Skeletal muscle cell (primary cell): ENCODE measurements at places on chromosomes 4 and X.

DNA sequence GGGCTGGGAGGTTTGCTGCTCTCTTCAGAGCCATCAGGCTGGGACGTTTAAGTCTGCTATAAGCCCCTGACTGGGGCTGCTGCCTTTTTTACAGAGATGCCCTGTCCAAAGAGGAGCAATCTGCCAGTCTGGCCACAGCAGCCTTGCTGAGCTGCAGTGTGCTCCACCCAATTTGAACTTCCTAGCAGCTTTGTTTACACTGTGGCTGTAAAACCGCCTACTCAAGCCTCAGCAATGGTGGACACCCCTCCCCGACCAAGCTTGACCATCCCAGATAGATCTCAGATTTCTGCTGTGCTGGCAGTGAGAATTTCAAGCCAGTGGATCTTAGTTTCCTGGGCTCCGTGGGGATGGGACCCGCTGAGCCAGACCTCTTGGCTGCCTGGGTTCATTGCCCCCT is 40.7 kb downstream of the SPATA18 start:
- DNase-seq: no peak

DNA sequence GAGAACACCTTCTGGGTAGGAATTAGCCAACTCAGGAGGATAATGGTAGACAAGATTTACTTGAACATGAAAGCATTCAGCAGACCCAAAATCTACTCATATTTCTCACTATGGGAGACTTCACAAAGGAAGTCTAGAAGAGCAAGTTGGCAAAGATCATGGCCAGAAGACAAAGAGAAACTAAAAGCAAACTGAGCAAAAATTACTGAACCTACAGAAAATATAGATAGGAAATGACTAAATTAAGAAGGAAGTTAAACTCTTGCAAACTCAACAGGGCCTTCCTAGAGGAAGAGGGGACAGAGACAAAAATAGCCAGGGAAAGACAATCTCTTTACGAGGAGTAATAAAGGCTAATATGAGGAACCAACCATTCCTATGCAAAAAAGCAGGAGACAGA is 18.7 kb downstream of the CORIN start:
- DNase-seq: no peak

DNA sequence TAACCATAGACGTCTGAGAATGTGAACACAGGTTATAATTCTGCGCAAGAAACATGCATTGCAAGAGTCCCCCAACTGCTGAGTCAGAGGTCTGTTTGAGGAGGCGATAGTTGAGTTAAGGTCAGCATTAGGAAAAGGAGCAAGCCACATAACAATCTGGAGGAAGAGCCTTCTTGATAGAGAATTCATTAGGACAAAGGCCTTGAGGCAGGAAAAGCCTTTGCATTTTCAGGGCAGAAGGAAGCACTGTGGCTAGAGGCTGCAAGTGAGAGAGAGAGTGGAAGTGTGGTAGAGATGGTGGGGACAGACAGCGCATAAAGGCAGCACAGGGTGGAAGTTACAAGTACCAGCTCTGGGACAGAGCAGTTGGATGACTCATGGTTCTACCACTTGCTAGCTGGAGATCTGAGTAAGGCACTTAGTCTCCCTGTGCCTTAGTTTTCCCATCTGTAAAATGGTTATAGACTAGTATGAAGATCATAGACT is 125.8 kb upstream of the LNX1 start:
- peak; percentile 16 for DNase-seq

- DNase-seq: peak; percentile 39
These were observed 28.6 kb downstream of the ANAPC10 start for GRCh38 chr4:145069361-145069760.

DNA sequence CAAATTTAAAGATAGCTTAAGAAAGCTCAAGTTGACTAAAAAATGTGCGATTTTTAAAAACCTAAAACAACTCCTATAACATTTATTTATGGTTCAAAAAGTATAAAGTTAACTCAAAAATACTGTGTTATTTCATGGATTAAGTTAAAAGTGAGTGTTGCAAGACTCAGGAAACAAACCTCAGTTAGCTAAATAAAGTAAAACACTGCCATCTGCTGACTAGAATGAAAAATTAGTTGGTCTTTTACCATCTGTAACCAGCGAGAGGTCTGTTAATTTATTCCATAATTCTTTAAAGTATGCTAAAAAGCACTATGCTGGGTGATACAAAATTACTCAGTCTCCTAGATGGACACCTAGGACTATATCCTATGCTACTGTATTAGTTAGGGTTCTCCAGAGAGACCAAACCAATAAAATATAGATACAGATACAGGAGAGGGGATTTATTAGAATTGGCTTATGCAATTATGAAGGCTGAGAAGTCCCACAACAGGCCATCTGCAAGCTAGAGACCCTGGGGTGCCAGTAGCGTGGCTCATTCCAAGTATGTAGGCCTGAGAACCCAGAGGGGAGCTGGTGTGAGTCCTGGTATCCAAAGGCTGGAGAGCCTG is 4.9 kb upstream of the WDFY3 start:
- no peak for DNase-seq

- no peak for DNase-seq
These were observed 136.9 kb downstream of the ASMT start for GRCh38 chrX:1751781-1752180.

- no peak for DNase-seq
These were observed 244.6 kb upstream of the TENM3 start for GRCh38 chr4:181998398-181999295.

GRCh38 chr4:55018521-55018920 is 106.9 kb downstream of the KDR start:
- no peak for DNase-seq

DNA sequence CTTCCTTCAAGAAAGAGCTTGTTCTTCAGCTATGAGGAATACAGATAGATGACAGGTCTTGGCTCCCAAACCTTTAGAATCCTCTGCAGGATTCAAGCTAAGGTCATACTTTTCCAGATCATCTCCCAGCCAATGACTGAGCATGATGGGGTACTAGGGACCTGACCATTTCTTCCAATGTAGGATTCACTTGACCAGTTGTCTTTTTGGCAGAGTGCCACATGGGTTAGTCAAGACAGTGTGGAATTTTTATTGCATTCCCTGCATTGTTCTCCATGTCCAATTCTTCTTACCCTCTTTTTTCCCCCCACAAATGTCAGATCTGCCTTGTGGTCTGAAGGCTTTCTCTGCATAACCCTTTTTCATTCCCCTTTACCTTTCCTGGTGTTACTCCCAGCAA is 99.5 kb downstream of the CCSER1 start:
- no peak for DNase-seq

- no peak for DNase-seq
These were observed 4.4 kb downstream of the RBPJ start for GRCh38 chr4:26325191-26325590.

- no peak for DNase-seq
These were observed 55.7 kb downstream of the SPANXN3 start for GRCh38 chrX:143461606-143462005.

- DNase-seq: no peak
These were observed 21.8 kb downstream of the WDR1 start for GRCh38 chr4:10094841-10095240.

GRCh38 chr4:174260099-174260498 is 23.4 kb downstream of the FBXO8 start:
- DNase-seq: no peak

DNA sequence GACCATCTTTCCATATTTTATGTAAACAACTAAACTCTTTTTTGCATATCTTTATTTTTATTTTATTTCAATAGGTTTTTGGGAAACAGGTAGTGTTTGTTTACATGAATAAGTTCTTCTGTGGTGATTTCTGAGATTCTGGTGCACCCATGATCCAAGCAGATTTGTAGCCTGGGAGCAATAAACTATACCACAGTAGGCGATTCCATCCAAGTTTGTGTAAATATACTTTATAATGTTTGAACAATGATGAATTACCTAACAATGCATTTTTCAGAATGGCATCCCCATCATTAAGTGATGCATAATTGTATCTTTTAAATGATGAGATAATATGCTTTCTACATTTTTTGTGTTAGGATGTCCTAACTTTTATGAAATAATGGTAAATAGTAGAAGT is 39.2 kb upstream of the CYSLTR1 start:
- no peak for DNase-seq

DNA sequence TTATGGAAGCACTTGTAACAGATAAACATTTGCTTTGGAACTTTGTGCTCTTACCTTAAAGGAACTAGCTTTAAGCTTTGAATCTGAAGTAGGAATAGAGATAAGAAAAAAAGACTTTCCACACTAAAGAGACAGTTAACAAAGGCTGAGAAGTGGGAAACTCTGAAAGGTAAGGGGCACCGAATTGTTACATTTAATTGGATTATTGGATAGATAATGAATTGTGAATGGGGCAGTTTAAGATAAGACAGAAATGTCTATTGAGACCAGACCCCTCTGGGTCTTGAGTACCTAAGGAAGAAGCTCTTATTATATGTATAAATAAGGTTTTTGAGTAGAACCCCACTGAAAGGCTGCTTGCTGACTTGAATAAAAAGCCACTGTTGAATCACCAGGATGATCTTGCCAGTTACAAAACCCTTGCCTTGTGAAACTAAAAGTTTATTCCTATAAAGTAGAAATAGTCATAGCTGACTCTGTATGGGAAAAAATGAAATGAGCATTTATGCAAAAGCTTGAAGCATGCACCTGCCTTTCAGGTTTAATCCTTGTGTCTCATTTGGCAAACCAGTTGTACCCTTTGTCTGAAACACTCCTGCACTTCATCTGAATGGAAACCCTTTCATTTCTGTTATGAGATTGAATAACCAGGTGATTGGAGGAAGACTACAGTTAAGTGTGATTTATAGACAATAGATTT is 423.2 kb downstream of the RPA4 start:
- no peak for DNase-seq

GRCh38 chr4:129282293-129282692 is 186.3 kb downstream of the C4orf33 start:
- DNase-seq: no peak

DNA sequence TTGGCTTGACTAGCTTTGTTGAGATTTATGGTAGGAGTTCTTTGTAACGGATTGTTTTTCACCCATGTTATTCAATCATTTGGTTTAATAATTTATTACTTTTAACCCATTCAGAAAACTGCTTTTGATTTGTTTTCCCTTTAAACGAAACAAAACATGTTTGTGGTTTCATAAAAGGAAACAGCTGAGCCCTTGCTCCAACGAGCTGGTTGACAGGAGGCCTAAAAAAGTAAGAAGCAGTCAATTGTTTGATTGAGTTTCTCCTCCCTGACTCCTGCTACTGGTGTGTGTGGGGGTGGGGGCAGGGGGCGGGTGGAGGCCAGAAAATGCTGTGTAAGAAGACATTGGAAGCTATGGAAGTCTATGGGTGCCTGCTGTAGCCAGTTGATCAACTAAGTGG is 102.8 kb downstream of the CHRDL1 start:
- no peak for DNase-seq
